Thoracic aorta (tissue), 2 donors: ENCODE measurements at places on chromosomes 7 and 10. TPM values are rescaled to one million over a fixed set of nuclear protein-coding genes. Genes with fewer than 3 reads are reported as not detected.

DNA sequence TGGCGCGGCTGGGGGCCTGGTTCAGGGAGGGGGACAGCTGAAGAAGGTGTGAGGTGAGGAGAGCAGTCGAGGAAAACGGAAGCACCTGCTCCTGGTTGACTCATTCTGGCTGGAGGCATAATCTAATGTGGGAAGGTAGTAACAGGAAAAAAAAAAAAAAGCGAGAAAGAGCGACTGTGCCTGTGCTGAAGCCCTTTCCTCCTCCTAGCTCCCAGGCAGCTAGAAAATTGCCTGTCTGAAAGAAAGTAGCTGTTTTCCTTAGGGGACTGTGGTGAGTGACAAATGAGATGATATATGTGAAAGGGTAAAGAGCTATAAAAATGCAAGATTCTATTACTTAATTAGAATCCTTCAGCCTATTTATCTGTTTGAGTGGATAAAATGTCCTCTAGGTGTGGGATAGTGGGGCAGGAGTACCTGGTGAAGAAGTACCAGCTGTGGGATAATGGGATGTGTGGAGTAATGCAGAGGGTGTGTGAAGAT is 4.9 kb upstream of the MEST start:
- DNase-seq, result no peak
- no peaks in the 10 kb centered on the region for H3K36me3 ChIP-seq
- peak overlapping the region; percentile 67 for H3K4me3 ChIP-seq

GRCh38 chr7:155685070-155685790 is 40.8 kb downstream of the RBM33 start:
- H3K4me3 ChIP-seq, result no peak overlapping the region
- H3K27me3 ChIP-seq, result no peaks in the 10 kb centered on the region
- H3K4me1 ChIP-seq, result no peaks in the 10 kb centered on the region
- H3K36me3 ChIP-seq, result peaks cover 18% of the 10 kb centered on the region
- no peak for DNase-seq
- no peak overlapping the region for H3K27ac ChIP-seq

DNA sequence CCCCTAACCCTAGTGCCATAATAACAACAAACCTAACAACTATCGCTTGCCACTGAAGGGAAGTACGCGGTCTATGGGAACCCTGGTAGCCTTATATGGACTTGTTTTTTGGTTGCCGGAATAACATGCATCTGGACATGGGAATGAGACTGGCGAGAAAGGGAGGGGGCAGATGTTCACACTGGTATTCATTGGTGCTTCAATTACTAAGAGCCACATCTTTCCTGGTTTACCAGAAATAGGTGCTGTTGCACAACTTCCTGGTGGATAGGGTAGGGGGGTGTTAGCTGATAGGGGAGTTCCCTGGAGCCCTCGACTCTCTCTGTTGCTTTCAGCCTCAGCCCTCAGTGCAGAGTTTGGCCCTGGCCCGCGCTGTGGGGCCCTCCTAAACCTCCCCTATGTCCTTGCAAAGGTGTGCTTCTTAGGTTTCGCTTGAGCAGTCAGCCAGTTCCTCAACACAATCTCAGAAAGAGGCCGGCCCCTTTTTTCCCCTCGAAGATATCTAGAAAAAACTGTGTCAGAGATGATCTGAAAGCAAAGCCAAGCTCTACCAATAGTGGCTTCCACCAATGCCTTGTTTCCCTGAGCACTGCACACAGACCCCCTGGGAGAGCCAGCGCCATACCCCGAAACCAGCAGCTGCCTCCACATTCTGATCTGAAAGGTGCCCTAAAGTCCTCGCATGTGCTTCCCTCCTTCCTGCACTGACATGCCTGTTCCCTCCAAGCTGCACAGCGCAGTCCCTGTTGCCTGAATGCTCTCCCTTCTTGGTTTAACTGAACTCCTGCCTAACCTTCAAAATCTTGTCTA is 13.5 kb downstream of the TBXAS1 start:
- H3K27ac ChIP-seq, result no peak overlapping the region
- no peak for DNase-seq
- H3K36me3 ChIP-seq, result no peaks in the 10 kb centered on the region
- peak overlapping the region; percentile 2 for H3K4me3 ChIP-seq

DNA sequence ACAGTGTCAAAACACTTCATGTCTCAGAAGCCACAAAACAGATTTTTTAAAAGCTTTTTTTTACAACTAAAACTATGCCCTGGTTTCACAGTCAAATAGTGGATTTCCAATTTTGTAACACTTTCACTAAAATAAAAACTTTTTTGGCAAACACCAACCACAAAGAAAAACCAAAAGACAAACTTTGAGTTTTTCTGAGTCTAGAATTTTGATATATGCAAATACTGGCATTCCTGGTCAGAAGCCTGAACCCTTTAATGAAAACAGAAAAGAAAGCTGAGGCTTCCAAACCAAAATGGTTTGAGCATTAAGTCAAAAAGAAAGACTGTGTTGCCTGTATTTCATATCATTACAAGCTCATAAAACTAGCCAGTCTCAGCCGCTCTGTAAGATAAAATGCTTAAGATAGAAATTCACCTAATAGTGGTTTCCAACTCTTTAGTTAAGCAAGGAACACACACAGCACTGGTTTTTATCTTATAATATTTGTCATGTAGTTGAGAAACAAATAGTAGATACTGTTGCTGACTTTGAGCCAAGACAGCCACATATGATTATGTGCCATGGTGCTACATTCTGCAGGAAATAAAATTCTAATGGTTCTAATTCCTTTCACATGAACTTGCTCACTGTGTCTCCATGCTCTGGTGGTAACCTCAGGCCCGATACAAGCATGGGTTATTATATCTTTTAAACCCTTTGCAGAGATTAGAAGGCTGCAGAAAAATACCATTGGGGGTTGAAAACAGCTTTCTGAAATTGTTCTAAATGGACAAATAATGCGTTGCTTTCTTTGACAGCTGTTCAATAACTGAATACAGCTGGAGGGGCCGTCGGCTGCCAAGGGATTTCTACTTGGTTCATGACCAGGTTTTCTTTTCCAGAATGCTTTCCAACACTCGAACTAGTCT is 49.4 kb downstream of the FAM171A1 start:
- peaks cover 16% of the 10 kb centered on the region for H3K4me1 ChIP-seq
- peak overlapping the region; percentile 19 for H3K27ac ChIP-seq
- H3K27me3 ChIP-seq, result no peaks in the 10 kb centered on the region
- DNase-seq, result no peak
- H3K36me3 ChIP-seq, result no peaks in the 10 kb centered on the region

The CYP3A5 gene
- 3.5 TPM for total RNA-seq

The GPR37 gene
- 0.41 TPM for total RNA-seq
